ENCODE measurements at places on chromosomes 1 and 21. TPM values are rescaled to one million over a fixed set of nuclear protein-coding genes. Genes with fewer than 3 reads are reported as not detected.

Gene RNU1-2
- total RNA-seq, result under 0.01 TPM

GRCh38 chr1:28680151-28680550 lies 11.6 kb downstream of the GMEB1 start:
- no peak overlapping the region for H3K27ac ChIP-seq
- no peaks in the 10 kb centered on the region for H3K4me1 ChIP-seq
- H3K27me3 ChIP-seq, result no peaks in the 10 kb centered on the region
- H3K36me3 ChIP-seq, result peaks cover 18% of the 10 kb centered on the region
- no peak overlapping the region for H3K4me3 ChIP-seq
- no peak for DNase-seq

DNA sequence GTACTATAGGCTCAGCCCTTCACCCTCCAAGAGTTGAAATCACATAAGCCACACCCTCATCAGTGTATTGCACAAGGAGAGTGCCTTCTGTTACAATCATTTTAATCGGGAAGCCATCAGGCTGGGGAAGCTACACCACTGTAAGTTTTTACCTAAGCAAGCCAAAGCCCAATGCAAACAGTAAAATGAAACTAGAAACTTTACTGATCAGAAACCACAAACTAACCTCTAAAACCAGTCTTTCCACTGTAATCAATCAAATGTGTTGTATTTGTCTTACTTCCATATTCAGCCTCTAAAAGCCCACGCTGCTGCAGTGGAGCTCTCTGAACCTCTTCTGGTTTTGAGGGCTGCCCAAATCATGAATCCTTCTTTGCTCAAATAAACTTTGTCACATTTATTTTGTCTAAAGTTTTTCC lies 26.2 kb downstream of the CAPN8 start:
- DNase-seq, result no peak
- H3K27me3 ChIP-seq, result peaks cover 8% of the 10 kb centered on the region
- H3K36me3 ChIP-seq, result no peaks in the 10 kb centered on the region
- no peaks in the 10 kb centered on the region for H3K4me1 ChIP-seq
- H3K4me3 ChIP-seq, result no peak overlapping the region
- no peak overlapping the region for H3K27ac ChIP-seq

DNA sequence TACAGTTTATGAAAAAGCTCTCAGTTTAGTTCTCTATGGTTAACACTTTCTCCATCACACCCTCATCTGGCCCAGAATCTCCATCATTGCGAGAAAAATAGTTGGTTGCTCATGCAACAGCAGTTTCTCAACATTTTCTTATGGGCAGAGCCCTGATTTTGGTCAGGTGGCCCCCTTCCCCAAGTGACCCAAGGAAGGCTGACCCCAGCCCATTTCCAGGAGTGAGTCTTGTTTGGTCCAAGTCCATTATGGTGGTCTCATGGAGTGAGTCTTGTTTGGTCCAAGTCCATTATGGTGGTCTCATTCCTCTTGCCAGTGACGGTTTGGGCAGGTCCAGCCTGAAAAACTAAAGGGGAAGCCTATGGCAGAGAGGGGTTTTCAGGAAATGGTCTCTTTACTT lies 1.5 kb upstream of the TRIM62 start:
- DNase-seq, result no peak
- H3K36me3 ChIP-seq, result no peaks in the 10 kb centered on the region
- H3K27me3 ChIP-seq, result no peaks in the 10 kb centered on the region
- H3K27ac ChIP-seq, result no peak overlapping the region

Gene KCNN3
- total RNA-seq, result 0.30 TPM

Gene FOXD2
- not detected for total RNA-seq

All from suprapubic skin (tissue), 4 donors.